ENCODE measurements at places on chromosomes 13 and 19.

DNA sequence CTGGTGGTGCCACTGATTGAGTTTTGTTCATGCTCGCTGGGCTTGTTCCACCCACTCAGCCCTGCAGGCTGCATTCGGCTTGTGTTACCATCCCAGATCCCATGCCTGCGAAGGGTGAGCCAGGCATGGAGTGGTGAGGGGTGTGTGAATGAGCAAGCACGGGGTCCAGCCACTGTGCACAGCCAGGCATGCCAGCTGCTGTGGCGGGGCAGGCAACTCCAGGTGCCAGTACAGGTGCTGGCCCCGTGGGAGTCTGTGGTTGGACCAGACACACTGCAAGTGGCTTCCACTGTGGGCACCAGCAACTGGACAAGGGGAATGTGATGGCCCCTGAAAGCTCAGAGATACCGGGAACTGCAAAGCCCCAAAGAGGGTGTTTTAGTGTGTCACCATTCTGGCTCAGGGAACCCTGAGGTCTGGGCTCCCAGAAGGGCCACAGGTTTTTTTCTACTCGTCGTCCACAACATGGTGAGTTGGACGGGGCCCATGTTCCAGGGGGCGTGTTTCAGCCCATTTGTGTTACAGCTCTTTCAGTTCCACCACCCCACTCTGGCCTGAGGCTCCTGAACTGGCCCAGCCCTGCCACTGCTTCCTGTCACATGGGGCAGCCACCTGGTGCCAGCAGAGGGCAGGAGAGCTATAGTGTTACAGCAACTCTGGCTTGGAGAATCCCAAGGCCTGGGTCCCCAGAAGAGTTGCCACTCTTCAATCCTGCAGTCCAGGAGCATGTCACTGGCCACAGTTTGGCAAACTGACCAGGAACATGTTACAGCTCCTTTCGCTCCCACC lies 217.0 kb upstream of the OBI1 start:
- no peak for DNase-seq

DNA sequence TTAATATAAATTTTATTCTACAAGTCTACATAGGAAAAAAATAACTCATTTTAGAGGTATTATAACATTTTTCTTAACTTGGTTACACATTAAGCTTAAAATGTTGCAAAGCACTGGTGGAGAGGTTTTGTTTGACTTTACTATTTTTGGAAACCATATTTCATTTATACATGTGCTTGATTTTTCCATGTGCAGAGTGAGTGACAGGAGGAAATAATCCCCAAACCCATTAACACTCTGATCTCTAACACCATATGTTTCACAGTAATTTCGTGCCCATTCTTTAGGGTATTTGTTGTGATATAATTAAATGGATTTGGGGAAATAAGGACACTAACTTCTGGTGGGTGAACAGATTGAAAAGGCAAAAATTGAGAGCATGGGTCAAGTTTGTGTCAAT lies 2124.4 kb upstream of the PCDH20 start:
- no peak for DNase-seq

GRCh38 chr19:51065221-51065960 lies 499 bp upstream of the KLK13 start:
- no peak for DNase-seq

DNA sequence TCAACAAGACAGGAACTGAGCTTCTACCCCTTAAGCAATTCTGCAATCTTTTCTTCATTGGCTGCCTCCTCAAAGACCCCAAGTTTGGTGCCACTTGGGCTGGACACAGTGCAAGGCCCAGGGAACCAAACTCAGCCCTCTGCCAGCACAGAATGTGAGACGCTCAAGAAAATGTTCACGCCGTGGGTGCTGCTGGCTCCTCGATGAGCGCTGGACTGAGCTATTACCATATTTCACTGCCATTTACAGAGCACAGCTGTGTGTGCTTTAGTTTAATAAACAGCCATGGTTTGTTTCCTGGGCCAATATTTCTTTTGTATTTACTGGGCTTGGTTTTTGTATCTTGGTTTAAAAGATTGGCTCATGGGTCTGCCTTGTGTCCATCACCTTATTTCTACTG lies 138.8 kb upstream of the VSTM2B start:
- DNase-seq, result no peak

- no peak for DNase-seq
Observed at GRCh38 chr19:48802623-48803022, 8.2 kb downstream of the BCAT2 start.

DNA sequence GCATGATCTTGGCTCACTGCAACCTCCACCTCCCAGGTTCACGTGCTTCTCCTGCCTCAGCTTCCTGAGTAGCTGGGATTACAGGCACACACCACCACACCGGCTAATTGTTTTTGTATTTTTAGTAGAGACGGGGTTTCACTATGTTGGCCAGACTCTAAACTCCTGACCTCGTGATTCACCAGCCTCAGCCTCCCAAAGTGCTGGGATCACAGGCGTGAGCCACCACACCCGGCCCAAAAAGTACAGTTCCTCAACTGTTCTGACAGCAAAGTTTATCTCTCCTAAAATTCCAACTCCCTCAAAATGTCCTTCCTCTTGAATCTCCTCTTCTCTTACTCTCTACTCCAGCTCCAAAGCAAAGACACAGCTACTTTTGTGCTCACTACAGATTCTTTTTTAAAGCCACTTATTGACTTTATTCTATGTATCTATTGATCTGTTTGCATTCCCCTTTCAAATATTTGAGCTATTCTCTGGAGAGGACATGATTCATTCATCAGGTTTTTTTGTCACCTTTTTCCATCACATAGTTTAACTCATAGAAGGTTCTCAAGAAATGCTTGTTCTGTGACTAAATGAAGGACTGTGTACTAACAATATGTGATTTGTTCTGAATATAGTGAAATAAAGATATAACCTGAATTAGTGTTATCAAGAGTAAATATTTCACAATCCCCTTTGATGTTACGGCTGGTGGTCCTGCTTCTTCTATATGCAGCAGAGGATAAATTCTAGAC lies 142.2 kb downstream of the TBC1D4 start:
- DNase-seq, result no peak

DNA sequence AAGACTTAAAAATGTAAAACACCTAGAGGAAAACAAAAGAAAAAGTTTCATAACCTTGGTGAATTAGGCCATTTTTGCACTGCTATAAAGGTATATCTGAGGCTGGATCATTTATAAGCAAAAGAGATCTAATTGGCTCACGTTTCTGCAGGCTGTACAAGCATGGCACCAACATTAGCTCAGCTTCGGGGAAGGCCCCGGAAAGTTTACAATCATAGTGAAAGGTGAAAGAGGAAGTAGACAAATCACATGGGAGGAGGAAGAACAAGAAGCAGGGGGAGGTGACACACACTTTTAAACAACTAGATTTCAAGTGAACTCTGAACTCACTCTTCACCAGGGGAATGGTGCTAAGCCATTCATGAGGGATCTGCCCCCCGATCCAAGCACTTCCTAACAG lies 1358.5 kb upstream of the PCDH9 start:
- no peak for DNase-seq

DNA sequence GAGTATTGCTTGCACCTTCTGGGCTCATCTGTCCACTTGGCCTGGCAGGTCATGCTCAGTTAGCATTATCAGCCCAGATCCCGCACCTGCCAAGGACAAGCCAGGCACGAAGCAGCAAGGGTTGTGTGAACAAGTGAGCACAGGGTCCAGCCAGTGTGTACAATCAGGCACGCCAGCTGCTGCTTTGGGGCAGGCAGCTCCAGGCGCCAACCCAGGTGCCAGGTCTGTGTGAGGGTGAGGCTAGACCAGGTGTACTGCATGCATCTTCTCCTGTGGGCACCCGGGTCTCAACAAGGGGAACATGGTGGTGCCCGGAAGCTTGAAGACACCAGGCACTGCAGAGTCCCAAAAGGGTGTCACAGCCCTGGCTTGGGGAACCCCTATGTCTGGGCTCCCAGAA lies 1446.8 kb downstream of the PCDH9 start:
- peak; percentile 50 for DNase-seq

DNA sequence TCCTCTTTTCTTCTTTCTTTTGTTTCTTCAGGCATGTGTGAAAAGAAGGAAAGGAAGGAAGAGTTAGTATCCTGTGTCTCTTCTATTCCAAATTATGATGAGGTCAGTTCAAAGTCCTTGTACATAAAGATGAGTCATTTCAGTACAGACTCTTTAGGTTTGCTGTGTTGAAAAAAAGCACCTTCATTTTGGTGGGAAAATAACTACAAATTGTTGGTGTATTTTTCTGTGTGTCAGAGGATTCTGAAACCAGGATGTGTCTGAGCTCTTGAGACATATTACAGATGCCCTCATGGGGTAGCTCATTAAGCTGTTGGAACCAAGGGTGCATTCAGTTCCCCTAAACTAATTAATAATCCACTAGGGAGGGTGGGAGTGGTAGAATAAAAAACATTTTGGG lies 5.8 kb upstream of the HSPH1 start:
- DNase-seq, result no peak

DNA sequence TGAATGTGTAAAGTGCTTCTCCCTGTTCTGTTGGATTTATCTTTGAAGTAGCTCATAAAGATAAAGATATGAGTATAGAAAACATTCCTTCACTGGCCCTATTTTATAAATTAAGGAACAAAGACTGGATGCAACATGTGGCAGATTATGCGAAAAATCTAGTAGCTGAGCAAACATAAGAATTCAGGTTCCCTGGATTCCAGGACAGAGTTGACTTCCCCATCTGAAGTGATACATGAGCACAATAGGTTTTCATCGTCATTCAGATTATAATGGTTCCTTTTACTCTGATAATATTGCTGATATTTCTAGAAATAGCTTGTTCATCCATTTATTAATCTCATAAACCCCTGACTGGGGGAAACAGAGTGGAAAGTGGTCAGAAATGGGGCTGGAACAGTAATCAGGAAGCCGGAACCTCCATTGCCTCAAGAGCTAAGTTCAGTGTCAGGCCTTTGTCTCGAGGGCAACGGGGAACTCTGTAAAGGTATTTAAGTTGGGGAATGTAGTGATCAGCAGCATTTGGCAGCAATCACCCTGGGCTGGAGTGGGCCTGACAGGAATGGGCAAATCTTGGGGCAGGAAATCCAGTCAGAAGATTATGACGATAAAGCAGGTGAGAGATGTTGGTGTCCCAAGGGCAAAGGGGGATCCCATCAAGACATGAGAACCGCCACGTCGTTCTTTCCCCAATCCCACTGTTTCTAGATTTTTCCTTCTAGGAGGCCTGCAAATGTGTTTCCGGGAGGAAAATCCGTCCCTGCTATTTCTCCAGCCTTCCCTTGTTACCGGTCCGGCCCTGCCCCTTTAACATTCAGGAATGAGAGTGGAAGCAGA lies 232.5 kb upstream of the SERP2 start:
- DNase-seq, result no peak

DNA sequence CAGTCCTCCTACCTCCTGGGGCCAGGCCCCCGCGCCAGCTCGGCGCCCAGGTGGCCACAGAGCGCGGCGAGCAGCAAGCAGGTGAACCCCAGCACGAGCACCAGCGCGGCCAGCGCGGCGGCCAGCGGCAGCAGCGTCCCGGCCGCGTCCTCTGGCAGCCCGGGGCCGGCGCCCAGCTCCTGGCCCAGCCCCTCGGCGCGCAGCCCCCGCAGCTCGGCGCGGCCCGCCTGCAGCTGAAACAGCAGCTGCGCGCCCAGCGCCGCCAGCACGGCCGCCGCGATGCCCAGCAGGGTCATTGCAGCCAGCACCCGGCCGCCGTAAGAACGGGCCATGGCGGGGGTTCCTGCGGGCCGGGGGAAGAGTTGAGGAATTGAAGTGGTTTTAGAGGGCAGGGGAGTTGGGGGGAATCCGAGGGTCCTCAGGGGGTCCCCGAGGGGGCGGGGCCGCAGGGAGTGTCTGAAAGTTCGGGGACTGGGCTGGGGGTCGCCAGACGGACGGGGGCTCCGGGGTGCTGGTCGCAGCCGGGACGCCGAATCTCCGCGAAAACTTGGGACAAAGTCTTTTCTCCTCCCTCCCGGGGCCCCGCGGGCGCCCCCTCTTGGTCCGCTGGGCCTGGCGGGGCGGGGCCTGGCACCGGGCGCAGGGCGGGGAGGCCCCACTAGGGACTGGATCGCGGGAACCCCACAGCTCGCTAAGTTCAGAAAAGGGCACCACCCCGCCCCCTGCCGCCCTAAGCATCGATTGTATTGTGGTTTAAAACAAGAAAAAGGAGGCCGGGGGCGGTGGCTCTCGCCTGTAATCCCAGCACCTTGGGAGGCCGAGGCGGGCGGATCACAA lies at the start of gene TMEM221:
Gene TMEM221 (minus strand): TSS at position 538 of the 837 bp plus-strand sequence. CDS start 206 bp downstream, at position 332.
- peak; percentile 69 for DNase-seq

DNA sequence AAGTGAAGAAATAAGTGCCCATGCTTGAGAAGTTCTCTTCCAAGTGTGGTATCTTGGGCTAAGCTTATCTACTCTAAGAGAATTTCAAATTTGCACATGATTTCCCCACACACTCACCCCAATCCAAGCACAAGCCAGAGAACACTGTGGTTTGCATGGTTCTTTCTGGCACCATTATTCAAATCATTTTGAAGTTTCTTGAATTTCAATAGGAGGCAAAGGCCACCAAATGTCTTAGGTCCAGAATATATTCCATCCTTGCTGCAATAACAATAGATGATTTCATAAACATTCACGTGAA lies 359.7 kb downstream of the IRS2 start:
- DNase-seq, result no peak

- DNase-seq, result no peak
Observed at GRCh38 chr19:3667766-3668165, 32.5 kb downstream of the PIP5K1C start.

DNA sequence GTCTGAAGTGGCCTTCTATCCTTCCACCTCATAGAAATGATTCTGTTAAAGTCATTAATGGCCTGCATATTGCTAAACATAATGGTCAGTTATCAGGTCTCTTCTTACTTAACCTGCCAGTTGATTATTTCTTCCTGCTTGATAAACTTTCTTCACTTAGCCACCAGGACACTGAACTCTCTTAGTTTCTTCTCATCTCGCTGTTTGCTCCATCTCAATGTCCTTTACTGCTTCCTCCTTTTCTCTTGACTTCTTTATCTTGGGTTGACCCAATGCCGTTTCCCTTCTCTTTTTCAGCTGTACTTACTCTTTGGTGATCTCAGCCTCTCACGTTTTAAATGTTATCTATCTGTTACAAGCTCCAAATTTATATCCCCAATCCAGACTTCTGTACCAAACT lies 17.1 kb upstream of the CLC start:
- DNase-seq, result no peak

DNA sequence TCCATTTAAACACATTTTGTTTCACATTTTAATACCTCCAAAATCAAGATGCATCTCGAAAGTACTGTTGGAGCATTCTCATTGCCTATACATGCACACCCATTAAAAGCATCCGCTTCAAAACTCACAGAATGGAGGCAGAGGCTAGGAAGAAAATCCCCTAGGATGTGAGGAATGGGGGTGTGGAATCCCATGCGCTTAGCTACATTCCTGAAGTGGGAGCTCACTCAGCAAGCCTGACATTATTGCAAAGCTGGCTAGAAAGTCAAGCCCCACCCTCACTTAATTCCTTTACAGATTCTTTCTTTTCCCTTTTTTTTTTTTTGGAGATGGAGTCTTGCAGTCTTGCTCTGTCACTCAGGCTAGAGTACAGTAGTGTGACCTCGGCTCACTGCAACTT lies 4.6 kb upstream of the FAM32A start:
- DNase-seq, result peak; percentile 76
